ENCODE measurements at places on chromosomes 1 and 21.
A peak's percentile ranks its signal among the peaks of the same experiment; 100 is the strongest.

DNA sequence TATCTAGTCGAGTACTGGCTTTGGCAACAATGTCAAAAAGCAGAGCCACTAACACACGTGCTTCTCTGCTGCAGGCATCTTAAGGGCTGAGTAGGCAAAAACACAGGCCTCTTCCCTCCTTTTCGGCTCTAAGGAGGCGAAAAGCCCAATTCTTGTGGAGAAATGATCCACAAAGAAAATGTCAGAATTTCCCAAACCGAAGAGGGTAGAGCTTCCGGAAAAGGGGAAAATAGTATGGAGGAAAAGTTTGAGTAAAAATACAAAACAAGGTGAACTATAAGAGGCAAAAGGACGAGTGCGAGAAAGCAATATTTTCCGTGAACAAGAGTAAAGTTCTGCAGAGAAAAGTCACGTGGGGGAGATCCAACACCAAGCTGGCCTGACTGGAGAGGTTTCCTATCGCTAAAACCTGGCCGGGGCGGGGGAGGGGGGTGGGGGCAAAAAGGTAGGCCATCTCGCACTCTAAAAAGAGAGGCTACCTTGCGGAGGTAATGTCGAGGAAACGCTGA, 551 bp downstream of the ZRANB2 start:
- DNase-seq = peak; percentile 77

DNA sequence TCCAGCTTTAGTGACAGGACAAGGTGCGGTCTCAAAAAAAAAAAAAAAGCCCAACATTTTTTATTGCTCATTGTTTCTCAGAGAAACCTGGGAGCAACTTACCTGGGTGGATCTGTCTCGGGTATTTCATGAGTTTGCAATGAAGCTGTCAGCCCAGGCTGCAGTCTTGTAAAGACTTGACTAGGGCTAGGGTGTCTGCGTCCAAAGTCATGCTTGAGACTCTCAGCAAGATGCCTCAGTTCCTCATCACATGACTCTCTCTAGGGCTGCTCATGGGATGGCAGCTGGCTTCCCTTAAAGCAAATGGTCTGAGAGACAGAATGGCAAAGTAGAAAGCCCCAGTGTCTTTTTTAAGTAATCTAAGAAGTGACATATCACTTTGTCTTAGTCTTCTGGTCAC, 8.1 kb downstream of the GABPA start:
- DNase-seq = no peak

DNA sequence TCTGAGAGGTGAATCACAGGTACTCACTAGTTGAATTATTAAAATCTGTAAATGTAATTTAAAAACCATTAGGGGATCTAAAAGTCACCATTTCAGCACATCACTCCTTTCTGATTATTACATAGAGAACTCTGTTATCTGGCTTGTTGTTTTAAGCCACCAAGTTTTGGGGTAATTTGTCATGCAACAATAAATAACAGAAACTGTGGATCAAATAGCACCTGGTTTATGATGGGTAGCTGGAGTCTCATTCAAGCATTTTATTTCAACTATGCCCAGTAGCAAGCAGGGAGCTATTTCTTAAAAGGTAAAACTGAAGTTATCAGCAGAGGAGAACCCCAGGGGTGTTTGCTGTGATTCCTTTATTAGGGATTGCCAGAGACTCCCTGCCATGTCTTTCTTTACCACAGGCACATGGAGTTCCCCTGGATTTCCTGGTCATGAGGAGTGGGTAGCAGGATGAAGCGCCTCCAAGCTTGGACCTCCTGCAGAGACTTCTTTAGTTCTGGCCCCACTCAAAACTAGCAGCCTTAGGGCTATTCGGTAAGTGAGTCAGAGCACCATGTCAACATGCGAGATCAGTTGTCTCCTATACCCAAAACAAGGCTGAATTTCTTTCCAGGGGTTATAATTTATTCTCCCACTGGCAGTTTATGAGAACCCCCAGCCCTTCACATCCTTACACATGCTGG, 179.2 kb downstream of the GIPC2 start:
- no peak for DNase-seq

- no peak for DNase-seq
These were observed 79.2 kb upstream of the RALGPS2 start for GRCh38 chr1:178645808-178646200.

DNA sequence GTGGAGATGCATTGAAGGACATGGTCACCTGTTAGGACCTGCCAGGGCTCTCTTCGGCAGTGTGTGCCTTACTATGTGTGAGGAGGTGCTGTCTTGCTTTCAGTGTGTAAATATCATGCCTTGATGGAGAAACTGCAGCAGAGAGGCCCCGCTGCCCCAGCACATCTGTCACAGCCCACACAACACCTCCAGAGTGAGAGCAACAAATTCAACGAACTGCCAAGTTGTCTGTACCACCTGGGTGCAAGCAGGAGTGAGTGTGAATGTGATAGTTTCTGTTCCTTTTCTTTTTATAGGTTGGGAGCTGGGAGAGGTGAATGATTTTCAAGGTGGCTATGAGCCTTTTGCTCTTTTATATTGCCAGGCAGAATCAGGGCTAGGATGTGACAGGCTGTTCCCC, 114.6 kb upstream of the KIAA0040 start:
- peak; percentile 56 for DNase-seq

- no peak for DNase-seq
These were observed 128.5 kb upstream of the EDN2 start for GRCh38 chr1:41612953-41613352.

DNA sequence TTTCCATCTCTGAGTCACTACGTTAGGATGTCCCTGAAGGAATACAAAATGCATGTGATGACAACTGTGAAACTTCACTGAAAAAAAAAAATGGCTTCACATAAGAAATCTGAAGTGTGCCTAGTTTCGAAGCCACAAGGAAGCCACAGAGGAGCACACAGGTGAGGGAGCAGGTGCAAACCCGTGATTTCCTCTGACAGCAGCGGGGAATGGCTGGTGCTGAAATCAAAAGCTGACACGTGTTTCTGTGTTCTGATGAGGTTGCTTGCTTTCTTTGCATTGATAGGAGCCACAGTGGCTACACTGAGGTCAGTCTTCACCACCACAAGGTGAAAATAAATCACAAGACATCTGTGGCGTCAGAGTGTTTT, 105.7 kb upstream of the TLR5 start:
- DNase-seq = peak; percentile 36

DNA sequence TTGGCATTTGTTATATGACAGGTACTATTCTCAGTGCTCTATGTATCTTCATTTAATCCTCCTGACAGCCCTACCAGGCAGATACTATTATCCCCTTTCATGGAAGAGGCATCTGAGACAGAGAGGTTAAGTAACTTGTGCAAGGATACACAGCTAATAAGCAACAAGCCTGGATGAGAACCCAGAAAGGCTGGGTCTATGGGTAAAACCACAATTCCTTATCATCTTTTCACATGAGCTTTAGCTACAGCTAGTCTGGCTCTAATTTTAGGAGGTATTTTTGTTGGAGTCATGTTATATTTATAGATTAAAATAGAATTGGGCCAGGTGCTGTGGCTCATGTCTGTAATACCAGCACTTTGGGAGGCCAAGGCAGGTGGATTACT, 27.7 kb downstream of the DNTTIP2 start:
- no peak for DNase-seq

DNA sequence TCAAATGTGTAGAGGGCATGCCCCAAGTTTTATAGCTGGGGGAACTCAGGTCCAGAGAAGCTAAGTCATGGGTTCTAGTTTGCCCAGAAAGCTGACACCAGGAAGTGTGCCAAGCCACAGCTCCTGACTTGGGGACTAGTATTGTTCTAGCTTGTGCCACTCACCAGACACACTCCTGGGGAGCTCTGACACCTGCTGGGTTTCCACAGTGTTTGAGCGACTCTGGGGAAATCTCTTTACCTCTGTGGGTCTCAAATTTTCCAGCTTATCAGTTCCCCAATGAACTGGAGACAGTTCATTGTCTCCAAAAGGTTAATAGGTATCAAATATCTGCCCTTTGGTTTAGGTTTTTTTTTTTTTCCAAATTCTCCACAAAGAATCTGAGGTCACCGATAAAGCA, 4.2 kb downstream of the KISS1 start:
- DNase-seq = no peak

GRCh38 chr1:201792534-201793305, 36.2 kb upstream of the IPO9 start:
- DNase-seq = peak; percentile 95

DNA sequence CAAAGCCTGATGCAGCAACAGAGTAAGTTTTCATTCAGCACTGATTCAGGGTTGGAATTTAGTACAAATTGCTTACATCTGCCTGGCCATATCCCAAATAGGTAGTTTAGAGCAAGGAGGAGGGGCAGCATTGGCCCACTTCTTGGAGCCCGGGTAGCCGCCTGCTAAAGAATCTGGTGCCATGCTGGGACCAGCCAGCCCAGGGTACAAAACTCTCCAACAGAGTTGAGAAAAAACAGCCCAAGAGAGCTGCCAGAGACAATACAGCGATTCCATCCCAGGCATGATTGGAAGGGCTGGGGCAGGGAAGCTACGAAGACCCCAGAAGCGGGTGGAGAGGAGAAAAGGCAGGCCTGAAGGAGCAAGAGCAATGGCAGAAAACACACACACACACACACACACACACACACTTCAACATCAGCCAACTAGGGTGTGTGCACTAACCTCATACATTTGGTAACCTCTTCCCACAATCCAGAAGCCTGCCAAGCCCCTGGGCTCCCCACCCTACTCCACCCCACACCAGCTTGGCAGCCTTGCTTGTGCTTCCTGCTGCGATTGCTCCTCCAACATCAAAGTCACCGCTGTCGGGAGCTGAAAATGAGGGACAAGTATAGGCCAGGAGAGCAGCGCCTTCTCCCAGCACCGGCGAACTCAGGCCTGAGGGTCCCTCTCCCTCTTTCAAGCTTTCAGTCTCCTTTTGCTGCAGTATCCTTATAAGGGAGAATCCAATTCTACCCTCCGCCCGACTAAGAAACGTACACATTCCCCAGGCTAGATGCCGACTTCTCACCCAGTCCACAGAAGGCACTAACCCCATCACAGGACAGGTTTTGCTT, 1.2 kb downstream of the PIK3C2B start:
- DNase-seq = peak; percentile 80

GRCh38 chr1:107342316-107342715, 201.5 kb downstream of the NTNG1 start:
- DNase-seq = no peak

- DNase-seq = peak; percentile 94
These were observed 15.8 kb upstream of the S100A11 start for GRCh38 chr1:152052606-152053005.

- DNase-seq = peak; percentile 5
These were observed at the start of gene SPTA1 for GRCh38 chr1:158686111-158687009. SPTA1 (minus strand) TSS chr1:158686715; CDS start chr1:158686517, 198 bp downstream.

DNA sequence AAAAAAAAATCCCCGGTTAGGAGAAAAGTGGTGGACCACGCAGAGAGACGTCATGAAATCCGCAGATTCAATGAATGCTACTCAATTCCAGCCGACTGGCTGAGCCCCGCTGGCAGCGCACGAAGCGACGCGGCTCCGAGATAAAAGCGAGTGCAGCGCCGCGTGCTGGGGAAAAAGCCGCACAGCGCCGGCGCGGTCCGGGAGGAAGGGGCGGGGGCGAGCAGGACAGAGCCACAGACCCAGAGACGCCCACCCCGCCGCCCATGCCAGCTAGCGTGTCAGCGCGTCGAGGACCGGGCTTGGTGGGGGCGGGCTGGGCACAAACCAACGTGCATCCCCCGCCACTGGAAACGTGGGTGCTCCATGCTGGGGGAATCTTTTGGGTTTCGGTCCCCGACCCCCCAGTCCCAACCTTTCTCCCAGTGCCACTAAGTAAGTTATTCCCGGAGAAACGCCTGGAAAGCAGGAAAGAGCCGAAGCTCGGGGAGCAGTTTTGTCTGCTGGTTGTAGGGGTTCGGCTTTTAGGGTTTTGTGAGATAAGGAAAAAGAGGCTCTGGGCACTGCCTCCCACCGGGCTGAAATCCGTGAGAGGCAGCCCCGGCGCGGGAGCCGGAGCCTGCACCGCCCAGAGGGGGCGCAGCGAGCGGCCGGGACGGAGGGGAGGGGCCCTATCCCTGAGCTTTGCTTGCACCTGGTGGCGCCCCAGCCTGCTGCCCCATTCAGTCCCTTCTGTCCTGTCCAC, at the start of gene KCNJ6:
Gene KCNJ6, minus strand, starts transcription at position 148 of the 742 bp plus-strand sequence. CDS start 75,775 bp downstream, outside the sequence.
- no peak for DNase-seq

- DNase-seq = peak; percentile 51
These were observed 3.1 kb upstream of the BLACAT1 start for GRCh38 chr1:205458777-205459566.

DNA sequence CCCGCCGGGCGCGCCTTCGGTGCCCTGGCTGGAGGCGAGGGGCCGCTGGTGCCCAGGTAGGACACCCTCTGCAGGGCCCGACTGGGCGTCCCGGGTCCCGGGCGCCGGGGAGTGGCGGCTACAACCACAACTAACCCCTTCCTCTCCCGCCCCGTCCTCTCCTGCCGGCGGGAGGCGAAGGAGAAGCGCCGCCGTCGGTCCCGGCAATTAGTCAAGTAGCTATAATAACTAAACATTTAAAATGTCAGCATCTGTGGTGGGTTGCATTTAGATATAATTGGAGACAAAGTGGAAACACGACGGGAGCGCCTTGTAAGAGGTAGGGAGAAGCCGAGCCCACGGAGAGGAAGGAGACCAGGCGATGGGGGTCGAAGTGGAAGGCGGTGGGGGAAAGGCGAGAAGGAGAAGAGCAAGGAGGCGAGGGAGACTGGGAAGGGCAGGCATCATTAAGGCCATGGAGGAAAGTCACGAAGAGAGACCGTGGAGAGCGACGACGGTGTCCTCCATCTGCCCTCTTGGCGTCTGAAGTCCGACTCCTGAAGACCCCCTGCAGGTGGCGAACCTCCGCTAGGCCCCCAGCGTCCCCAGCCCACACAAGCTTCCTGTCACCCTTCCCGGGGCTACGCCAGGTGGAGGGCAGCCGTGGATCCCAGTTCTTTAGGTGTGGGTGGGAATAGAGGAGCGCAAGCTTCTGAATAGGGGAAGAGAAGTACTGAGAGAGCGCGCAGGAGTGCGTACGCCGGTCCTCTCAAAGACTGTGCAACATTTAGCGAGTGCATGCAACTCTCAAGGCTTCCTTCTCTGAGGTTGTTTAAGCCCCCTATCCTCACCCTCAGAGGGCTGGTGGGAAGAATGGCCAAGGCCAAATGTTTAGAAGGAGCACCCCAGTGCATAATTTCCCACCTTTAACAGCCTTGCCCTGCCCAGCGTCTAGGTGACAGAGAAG, 1.6 kb downstream of the CNIH3 start:
- DNase-seq = no peak

- peak; percentile 35 for DNase-seq
These were observed 87.3 kb downstream of the USP24 start for GRCh38 chr1:55127827-55128343.

DNA sequence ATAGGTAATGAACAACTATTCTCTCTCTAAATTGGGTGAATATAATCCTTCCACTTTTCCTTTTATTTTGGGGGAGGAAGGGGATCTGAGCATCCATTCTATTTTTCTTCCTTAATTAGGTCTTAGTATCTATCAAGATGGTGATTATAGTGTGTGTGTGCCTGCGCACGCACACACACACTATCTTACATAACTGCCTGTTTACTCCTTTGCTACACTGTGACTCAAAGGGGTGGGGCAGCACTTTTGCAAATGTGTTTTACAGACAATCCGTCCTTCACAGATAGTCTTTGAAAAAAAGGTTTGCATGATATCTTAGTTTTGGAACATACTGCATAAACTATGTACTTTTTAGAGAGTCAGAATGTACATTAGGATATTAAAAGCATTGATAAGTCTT, 191.5 kb downstream of the SDCCAG8 start:
- no peak for DNase-seq

All from DMS53 (cell line).